ENCODE measurements at places on chromosomes 2 and 18.

GRCh38 chr2:42849311-42849710 lies 56.9 kb upstream of the HAAO start:
- no peak for DNase-seq
- peaks cover 21% of the 10 kb centered on the region for H3K4me1 ChIP-seq
- H3K27ac ChIP-seq = no peak overlapping the region
- H3K4me3 ChIP-seq = no peak overlapping the region

GRCh38 chr18:78664848-78665247 lies 314.8 kb upstream of the SALL3 start:
- H3K27ac ChIP-seq = no peak overlapping the region
- no peak overlapping the region for H3K4me3 ChIP-seq
- DNase-seq = no peak
- H3K4me1 ChIP-seq = no peaks in the 10 kb centered on the region

DNA sequence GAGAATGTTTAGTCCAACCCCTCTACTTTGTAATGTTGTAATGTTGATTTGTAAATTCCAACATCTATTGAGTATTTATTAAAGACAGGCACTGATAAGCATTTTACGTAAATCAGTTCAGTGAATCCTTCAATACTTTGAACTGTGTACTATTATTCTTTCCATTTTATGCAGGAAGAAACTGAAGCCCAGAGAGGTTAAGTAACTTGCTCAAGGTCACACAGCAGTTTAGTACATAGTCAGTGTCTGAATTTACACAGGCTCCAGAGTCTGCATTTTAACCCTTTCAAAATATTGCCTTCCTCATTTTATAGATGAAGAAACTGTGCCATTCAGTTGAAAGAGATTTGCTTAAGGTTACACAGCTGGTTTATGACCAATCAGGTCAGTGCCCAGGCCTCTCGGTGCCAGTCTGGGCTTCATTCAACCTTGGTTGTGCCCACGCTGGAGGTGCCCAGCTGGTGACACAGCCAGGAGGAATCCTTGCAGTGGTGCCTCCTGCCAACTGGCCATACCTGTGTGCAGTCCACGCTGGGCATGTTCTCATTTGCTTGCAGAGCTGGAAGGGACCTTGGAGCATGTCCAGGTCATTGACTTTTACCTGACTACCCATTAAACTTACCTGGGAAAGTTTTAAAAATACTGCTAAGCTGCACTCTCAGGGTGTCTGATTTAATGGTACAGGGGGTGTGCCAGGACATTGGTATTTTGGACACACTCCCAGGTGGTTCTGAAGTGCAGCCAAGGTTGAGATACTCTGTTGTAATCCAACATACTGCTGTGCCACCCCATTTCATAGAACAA lies 74.3 kb upstream of the CYRIA start:
- no peak for DNase-seq
- H3K27me3 ChIP-seq = no peaks in the 10 kb centered on the region
- no peak overlapping the region for H3K27ac ChIP-seq
- no peak overlapping the region for H3K4me3 ChIP-seq
- H3K36me3 ChIP-seq = no peaks in the 10 kb centered on the region
- no peaks in the 10 kb centered on the region for H3K4me1 ChIP-seq

GRCh38 chr18:79852561-79853302 lies 55.0 kb downstream of the KCNG2 start:
- no peak for DNase-seq
- H3K27ac ChIP-seq = no peak overlapping the region
- H3K27me3 ChIP-seq = no peaks in the 10 kb centered on the region
- no peaks in the 10 kb centered on the region for H3K4me1 ChIP-seq

DNA sequence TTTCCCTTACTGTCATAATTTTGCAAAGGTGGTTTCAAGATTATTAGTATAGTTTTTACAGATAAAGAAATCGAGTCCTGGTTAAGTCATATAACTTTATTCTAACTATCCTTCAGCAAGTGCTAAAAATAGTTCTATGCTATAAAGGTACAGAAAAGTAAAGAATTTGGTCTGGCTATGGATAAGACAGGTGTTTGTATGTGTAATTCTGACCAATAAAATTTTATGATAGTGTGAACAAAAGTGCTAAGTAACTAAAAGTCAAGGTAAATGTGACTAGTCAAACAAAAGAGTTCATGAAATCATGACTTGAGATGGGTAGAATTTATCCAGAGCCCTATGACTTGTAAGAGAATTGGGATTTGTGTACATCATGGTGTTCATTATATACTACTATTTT lies 140.7 kb downstream of the COMMD1 start:
- DNase-seq = no peak
- H3K4me3 ChIP-seq = no peak overlapping the region
- H3K36me3 ChIP-seq = no peaks in the 10 kb centered on the region
- H3K27ac ChIP-seq = no peak overlapping the region
- H3K27me3 ChIP-seq = no peaks in the 10 kb centered on the region

DNA sequence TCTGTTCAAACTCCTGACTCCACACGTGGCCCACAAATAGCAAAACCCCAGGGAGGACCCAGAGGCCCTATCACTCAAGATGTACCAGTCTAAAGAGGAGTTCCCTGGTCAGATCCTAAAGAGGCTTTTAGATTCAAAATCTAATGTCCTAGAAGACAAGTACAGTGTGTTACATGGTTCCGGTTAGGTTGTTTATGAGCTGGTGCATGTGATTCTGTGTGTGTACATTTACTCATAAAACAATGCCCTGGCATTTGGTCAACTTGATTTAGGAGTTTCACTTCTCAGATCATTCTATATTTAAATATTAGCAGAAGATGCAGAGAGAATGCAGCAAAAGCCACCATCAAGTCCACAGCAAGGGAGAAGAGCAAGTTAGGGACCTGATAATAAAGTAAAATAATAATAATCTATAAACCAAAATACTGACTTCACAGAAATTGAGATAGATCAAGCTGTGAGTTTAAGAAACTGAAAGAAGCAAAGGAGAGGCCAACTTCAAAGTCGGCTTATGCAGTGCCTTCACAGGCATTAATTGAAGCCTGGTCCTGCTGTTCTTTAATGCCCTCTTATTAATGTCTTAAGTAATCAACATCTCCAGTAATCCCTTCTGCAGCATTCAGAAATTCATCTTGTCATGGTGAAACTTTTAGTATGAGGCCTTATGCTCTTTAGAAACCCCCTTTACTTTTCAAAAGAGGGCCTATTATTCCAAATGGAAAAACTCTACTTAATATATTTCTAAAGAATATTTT lies 4.2 kb upstream of the AP1S3 start:
- no peaks in the 10 kb centered on the region for H3K27me3 ChIP-seq
- no peak overlapping the region for H3K27ac ChIP-seq
- no peak overlapping the region for H3K4me3 ChIP-seq
- no peaks in the 10 kb centered on the region for H3K4me1 ChIP-seq
- no peak for DNase-seq

- no peak for DNase-seq
- no peaks in the 10 kb centered on the region for H3K36me3 ChIP-seq
- peaks cover 17% of the 10 kb centered on the region for H3K4me1 ChIP-seq
- H3K27ac ChIP-seq = no peak overlapping the region
- no peaks in the 10 kb centered on the region for H3K27me3 ChIP-seq
Observed at GRCh38 chr18:48735080-48735676, 196.3 kb downstream of the CTIF start.

GRCh38 chr2:234377761-234378391 lies 119.0 kb downstream of the ARL4C start:
- H3K4me1 ChIP-seq = no peaks in the 10 kb centered on the region
- no peaks in the 10 kb centered on the region for H3K36me3 ChIP-seq
- no peaks in the 10 kb centered on the region for H3K27me3 ChIP-seq
- no peak for DNase-seq

DNA sequence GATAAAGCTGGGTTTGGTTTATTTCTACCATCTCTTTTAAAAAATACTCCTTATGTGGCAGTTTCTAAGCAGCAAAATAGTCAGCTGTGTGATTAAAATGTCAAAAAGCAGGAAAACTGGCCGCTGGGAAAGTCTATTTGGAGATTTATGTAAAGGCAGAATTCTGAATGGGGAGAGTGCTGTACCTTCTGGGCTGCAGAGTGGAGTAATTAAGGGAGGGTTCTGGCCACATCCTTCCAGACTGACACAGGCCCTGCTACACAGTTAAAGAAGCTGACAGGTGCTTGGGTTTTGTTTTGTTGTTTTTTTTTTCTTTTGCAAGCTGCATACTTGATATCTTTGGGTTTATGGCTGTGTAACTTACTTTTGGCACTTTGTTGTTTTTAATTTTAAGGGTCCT lies 157.2 kb downstream of the WDSUB1 start:
- no peaks in the 10 kb centered on the region for H3K27me3 ChIP-seq
- peaks cover 5% of the 10 kb centered on the region for H3K4me1 ChIP-seq
- H3K27ac ChIP-seq = no peak overlapping the region
- no peak for DNase-seq
- H3K36me3 ChIP-seq = no peaks in the 10 kb centered on the region
